Fibroblast of skin of right biceps (primary cell): ENCODE measurements at places on chromosomes 13 and 19.

GRCh38 chr19:15563325-15563794 lies 51.7 kb upstream of the CYP4F8 start:
- DNase-seq = no peak

DNA sequence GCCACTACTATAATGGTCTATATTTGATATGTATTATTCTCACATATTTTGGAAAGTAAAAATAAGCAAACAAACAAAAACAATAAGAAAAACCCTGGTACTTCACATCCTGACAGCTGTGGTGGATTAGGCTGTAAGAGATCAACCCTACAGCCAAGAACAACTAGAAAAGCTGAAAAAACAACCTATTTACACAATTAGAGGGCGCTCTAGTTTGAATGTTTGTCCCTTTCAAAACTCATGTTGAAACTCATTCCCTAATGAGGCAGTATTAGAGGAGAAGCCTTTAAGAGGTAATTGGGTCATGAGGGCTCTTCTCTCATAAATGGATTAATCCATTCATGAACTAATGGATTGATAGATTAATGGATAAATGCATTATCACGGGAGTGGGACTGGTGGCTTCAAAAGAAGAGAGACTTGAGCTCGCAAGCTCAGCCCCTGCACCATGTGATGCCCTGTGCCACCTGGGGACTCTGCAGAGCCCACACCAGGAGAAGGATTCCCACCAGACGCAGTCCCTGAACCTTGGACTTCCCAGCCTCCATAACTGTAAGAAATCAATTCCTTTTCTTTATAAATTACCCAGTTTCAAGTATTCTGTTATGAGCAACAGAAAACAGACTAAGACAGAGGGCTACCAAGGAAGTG lies 733.9 kb upstream of the ARGLU1 start:
- DNase-seq = no peak

DNA sequence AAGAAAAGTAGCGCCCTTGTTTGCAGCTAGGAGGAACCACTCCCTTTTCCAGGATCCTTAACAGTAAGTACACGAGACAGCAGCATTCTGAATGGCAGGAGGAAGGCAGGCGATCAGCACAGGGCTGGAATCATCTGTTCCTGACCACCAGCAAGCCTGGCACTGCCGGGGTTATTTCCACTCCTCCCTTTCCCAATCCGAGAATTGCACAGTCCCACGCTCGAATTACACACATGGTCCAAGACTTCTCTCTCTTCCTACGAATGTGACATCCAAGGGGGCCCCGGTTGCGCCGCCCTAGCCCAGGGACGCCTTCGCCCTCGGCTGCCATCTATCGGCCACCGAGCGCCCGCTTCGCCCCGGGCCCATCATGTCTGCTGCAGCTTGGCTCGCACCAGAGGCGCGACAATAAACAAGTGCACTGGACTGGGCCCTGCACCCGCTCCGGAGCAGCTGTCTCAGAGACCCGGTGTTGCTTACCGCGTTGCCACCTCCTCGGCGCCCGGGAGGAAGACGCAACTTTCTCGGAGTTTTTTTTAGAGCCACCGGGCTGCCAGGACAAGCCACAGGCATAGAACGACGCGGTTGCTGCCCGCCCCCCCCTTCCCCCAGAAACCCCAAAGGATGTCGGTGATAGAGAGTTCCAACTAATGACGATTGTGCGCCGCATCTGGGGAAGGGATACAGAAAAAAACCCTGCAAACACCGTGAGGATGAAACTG lies at the start of gene SLITRK5:
Gene SLITRK5, plus strand, starts transcription at position 341 of the 722 bp plus-strand sequence. CDS start 4,018 bp downstream, outside the sequence.
- DNase-seq = peak; percentile 46

GRCh38 chr19:46722421-46723022 lies 5.6 kb upstream of the PRKD2 start:
- DNase-seq = no peak
